ENCODE measurements at places on chromosomes 6 and 20.
A peak's percentile ranks its signal among the peaks of the same experiment; 100 is the strongest.

GRCh38 chr20:57898332-57898731, 188.5 kb upstream of the PMEPA1 start:
- DNase-seq: no peak

DNA sequence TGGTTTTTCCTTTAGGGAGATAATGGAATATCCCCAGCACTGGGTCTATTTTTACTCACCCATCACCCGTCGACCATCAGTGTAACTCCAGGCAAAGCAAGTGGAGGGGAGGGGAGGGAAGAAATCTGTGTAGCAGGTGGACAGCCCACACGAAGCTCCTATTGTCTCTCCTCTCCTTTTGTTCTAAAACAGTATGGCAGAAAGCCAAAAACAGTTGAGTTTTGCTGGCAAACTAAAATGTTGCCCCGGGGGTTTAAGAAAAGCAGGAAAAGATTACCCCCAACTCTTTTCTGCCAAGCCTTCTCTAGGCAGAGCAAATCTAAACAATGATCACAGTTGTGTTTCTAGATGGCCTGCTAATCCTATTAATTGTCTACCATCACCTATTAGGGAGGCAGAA, 89.7 kb downstream of the PREP start:
- no peak for DNase-seq

DNA sequence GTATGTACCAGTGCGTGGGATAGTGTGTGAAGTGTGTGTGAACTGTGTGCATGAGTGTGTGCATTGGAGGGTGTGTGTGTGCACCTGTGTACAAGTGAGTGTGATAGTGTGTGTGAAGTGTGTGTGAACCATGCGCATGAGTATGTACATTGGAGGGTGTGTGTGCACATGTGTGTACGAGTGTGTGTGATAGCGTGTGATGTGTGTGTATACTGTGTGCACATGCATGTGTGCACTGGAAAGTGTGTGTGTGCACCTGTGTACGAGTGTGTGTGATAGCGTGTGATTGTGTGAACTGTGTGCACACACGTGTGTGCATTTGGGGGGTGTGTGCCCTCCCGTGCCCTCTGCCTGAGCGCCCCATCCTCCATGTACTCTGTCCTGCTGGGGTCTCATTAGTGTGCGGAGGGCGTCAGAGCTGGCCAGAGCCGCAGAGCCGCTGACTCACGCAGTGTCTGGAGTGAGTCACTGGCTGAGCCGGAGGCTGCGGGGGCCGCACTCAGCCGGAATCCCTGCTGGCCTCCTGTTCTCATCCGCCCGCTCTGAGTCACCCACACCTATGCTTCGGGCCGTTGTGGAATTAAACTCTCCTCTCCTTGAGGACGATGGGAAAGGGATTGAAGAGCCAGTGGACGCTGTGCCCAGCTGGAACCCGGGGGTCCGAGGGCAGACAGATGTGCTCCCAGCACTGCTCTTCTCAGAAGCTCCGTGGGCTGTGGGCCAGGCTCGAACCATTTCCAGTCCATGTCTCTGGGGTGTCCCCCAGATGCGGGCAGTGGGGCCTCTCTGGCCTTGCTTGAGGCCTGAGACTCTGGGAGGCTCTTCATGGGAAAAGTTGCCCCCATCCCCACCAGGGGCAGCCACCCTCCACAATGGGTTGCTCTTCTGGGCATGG, 27.3 kb upstream of the STX16 start:
- no peak for DNase-seq

GRCh38 chr20:33668466-33669155, 1.9 kb downstream of the ACTL10 start:
- no peak for DNase-seq

GRCh38 chr20:9286501-9287461, 217.9 kb downstream of the PLCB4 start:
- DNase-seq: no peak

- DNase-seq: no peak
Measured at GRCh38 chr20:31717478-31718201, 5.0 kb downstream of the BCL2L1 start.

- no peak for DNase-seq
Measured at GRCh38 chr6:97450087-97450486, 167.1 kb upstream of the MMS22L start.

- no peak for DNase-seq
Measured at GRCh38 chr6:85372188-85372914, 77.5 kb upstream of the NT5E start.

GRCh38 chr6:31585491-31585890, 586 bp upstream of the LST1 start:
- DNase-seq: peak; percentile 35

DNA sequence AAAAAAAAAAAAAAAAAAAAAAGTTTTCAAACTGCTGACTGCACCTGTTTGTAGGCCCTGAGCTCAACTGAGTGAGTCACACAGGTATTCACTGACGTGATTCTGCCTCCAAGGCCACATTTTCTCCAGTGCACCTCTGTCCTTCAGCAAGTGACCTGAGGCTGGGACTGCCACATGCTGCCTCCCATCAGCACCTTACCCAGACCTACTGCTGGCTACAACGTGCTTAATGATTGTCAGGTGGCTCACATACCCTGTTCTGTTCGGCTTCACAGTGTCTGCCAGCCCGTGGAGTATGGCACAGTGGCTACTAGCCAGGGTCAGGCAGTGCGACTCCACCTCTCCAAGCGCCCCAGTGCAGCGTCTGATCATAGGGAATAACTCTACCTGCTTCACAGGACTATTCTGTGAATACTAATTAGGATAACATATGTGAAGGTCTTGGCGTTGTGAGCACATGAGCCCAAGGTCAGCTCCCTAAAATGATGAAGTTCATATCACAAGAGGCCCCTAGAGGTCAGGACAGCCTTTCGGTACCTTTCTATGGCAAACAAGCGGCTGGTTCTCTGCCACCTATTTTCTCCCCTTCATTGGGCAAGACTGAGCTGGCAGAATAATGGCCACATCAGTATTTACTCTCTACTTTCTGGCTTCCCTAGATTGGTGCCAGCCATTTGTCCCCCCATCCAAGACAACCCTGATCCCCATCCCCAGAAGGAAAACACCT, 28.1 kb downstream of the RIPOR3 start:
- DNase-seq: no peak

GRCh38 chr6:40918040-40918651, 120.9 kb downstream of the UNC5CL start:
- no peak for DNase-seq

- no peak for DNase-seq
Measured at GRCh38 chr6:5464099-5464885, 203.0 kb downstream of the FARS2 start.

All from CD14-positive monocyte (primary cell).